ENCODE measurements at places on chromosomes 1 and 21.

DNA sequence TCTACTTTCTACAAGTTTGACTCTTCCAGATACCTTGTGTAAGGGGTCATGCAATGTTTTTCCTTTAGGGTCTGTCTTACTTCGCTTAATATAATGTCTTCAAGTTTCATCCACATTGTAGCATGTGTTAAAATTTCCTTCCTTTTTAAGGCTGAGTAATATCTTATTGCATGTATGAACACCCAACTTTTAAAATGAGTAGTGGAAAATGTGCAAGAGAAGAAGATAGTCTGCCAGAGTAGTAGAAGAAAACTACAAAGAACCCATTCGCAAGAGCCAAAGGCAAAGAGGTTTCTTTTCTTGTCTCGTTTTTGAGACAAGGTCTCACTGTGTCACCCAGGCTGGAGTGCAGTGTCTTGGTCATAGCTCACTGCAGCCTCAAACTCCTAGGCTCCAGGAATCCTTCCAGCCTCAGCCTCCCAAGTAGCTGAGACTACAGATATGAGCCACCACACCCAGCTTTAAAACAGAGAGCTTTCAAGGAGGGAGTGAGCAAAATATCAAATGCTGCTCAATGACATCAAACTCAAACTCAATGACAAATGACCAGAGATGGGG, 9.4 kb downstream of the IL23R start:
- DNase-seq: no peak

DNA sequence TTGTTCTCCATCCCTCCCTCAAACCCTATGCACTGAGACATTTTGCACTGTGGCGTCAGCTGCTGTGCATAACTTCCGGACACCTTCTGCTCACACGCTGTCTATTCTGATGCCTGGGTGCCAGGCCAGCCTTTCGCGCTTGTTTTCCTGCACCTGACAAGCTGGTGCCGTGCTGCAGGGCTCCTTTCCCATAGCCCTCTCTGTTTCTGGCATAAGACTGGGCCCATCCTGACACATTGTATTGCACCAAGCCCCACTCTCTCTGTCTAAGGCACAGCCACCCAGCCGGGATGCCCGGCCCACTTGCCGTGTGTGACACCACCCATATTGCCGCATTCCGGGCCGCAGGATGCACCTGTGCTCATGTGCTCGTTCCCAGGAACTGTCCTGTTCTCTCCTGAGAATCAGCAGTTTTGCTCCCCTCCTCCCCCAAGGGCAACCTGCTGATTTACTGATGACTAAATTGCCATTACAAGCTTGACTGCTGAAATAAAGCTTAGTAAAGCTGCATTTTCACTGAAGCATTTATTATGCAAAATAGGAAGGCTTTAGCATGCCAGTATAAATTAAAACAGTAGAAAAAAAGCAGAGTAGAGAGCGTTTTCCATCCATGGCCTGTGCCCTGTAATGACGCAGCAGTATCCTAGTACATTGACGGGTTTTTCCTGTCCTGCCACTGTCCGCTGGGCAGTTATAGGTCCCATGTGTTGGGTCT, 88.0 kb downstream of the CD247 start:
- peak; percentile 37 for DNase-seq

- DNase-seq: no peak
Observed at GRCh38 chr1:25758466-25759070, 41.4 kb upstream of the SELENON start.

DNA sequence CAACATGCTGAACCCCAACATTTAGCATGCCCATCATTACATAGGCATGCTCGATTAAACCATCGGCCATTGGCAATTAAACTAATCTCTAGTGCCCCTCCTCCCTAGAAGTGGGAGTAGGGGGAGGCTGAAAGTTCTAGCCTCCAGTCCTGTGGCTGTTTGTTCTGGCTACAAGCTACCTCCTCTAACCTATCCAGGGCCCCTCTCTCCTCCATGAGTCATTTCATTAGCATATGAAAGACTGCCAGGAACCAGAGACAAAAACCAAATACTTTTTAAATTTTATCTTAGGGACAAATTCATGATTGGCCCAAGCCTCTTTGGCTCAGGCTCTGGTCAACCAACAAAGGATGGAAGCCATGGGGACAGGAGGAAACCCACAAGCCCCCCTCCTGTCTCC, 231.1 kb downstream of the CACNA1E start:
- DNase-seq: no peak

GRCh38 chr1:67941746-67942145, 108.5 kb upstream of the GNG12 start:
- no peak for DNase-seq

- no peak for DNase-seq
Observed at GRCh38 chr1:233151861-233152260, 143.7 kb downstream of the PCNX2 start.

DNA sequence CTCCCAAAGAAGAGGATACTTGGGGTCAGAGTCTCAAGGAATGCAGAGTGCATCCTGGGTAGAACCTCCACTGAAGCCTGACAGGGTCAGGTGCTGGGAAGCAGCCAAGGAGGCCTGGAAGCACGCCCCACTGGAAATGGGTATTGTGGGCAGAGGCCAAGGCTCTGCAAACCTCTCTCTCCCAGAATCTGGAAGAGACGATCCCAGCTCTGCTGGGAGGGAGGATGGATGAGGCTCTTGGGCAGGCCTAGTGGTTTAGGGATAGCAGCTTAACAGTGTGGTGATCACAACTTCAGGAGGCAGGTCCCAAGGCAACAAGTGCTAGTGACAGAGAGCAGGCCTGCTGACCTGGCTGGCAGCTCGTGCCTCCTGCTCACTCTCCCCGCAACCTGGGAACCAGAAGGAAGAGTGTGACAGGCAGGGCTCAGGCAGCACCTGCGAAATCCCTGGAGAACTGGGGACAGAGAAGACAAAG, 641.0 kb downstream of the PLPP3 start:
- no peak for DNase-seq

DNA sequence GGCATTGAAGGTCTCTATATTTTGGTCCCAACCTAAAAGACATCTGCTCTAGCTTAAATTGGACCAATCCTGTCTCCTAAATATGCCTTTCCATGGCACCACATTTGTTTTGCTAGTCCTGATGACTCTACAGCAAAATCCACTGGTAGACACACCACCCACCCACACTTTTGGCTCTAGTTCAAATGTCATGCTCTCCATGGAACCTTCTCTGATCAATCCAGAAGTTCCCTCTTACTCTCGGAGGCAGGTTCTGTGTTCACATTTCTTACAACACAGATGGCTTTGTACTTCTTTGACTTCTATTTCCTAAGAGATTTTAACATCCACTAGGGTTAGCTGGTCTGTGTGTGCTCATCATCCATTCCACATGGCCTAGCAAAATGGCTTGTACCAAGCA, 151.3 kb downstream of the APP start:
- DNase-seq: no peak

DNA sequence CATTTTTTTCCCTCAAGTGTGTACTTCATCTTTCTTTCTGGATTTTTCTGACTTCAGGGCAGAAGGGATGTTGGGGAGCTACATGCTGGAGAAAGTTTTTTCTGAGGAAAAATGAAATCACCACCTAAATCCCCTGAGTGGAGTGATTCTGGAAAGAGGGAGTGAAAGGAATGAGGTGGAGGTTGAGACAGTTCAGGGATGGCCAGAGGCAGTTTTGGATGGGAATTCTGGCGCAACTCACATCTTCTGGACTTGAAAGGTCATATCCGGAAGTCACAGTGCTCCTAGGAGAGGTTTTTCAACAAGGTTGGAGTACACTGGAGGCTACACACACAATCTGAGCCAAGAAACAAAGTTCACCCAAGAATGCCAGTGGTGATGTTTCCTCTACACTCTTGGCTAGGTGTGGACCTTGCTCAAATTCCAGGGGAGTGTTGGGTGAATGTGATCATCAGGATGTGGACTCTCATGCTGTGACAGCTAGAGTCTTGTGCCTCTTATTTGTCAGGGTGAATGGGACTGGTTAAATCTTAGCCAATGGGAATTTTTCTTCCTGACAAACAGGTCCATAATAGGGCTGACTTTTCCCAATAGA, 161.5 kb downstream of the HLX start:
- no peak for DNase-seq

DNA sequence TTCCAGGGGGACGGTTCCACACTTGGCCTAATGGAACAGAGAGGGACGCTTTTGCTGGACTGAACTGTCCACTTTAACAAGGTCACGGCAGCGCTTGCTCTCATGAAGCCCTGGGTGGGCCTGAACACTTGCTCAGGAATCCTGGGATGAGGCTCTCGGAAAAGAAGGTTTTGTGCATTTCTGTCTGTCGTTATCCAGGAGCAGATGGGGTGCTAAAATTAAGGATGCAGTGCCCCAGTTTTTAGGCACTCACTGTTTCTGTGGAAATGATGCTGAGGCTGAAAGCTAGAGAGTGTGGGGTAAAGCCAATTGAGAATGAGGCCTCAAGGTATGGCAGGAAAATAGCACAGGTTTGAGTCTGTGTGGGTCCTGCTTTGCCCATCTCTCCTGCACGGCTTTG, 111.0 kb downstream of the DAB1 start:
- DNase-seq: no peak

- DNase-seq: no peak
Observed at GRCh38 chr1:72442262-72442661, 159.9 kb upstream of the NEGR1 start.

GRCh38 chr1:6271554-6271953, 10.7 kb upstream of the GPR153 start:
- DNase-seq: no peak

DNA sequence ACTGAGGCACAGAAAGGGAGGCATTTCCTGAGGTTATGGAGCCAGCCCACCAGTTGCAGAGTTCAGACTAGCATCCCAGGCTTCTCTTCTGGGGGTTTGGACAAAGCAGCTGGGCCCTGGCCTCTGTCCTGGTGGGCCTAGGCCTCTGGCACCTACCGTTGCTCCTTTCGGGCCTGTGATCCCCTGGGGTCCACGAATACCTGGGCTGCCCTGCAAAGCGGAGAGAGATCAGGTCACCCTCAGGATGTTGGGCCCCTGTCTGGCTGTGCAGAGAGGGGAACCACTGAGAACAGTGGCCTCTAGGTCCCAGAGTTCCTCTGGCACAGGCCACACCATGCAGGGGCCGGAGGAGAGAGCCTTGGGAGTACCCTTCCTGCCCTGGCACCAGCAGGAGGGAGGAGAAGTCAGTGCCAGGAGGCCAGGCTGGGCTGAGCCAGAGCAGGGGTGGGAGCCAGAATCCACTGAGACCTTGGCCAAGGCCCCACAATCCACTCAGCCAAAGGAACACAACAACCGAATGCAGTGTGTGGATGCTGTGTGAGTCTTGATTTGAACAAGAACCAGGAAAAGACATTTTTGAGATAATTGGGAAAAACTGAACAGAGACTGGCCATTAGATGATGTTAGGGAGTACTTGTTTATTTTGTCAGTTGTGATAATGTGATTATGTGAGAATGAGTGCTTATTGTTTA, 8.9 kb downstream of the COL9A2 start:
- no peak for DNase-seq

DNA sequence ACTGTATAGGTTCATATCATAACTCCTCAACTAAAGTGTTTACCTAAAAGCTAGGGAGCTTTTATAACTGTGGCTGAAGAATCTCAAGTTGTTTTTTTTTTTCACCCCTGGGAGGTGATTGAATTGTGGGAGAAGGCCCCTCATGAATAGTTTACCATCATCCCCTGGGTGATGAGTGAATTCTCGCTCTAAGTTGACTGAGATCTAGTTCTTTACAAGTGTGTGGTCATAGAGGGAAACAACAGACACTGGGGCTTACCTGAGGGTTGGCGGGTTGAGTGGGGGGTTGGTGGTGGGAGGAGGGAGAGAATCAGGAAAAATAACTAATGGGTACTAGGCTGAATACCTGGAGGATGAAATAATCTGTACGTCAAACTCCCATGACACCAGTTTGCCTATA, 7.9 kb upstream of the ZSCAN20 start:
- DNase-seq: no peak

DNA sequence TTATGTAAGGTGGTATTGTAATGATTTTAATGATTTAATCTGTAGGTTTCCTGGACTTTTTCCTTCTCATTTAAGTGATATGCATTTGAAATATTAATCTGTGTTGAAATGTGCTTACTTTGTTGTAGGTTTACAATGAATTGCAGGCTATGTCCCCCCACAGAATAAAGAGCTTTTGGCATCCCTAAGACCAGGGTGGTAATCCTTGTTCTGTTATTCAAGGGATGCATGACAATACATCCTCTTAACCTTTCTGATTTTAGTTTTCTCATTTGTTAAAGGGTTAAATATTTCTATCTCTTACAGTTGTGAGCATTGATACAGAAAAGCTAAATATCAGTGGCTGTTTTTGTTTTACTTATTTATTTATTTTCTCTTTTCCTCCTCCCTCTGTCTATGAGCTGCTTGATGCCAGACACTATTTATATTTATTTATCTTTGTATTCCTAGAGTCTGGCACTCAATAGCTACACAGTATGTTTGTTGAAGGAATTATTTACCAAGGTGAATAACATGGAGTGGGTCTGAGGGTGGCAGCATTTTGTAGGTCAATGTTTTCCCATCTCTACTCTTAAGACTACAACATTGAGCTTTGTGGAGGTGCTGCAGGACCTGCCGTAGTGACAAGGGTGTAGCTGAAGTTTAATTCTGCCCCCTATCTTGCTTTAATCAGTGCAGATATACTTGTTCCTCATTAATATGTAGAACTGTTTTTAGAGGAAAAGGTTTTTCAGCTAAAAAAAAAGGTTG, 19.9 kb upstream of the ADGRL2 start:
- DNase-seq: no peak

GRCh38 chr1:94805912-94806311, 14.2 kb upstream of the SLC44A3 start:
- peak; percentile 45 for DNase-seq

- no peak for DNase-seq
Observed at GRCh38 chr21:39502631-39503030, 50.9 kb downstream of the SH3BGR start.

DNA sequence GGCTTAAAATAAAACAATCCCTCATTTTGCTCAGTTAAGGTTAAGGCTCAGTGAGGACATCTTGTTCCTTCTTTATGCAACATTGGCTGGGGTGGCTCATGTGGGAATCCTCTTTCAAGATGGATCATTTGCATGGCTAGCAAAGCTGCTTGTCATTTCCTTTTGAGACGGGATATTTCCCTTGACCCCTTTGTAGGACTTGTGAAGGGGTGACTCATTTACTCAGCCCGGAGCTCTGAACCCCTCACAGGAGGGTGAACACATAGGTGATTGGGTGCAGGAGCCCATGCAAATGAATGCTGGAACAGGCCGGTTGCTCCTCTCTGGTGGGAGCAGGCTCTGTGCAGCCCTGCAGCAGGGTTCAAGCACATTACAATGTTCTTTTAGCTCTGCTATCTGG, 15.8 kb upstream of the C8A start:
- DNase-seq: no peak

DNA sequence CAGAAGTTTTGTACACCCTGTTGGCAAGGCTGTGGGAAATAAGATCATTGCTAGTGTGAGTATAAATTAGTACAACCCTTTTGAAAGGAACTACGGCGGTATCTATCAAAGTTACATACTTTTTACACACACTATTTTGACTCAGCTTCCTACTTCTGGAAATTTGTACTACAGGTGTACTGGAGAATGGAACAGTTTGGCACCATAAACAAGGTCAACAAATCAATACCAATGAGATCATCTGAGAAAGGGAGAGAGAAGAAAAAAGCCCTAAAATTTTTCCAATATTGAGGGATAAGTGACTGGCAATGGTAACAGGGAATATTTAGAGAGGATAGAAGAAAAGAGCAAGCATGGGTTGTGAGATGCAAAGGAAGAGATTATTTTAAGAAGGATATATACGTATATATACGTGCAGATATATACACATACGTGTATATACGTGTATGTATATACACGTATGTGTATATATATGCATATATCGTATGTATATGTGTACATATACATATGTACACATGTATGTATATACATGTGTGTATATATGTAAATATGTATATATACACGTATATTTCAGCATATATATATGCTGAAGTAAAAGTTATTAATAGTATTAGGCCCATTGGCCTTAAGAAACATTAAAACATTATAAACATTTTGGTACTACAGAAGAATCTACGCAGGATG, 27.6 kb downstream of the KLHL20 start:
- no peak for DNase-seq

All from CD4-positive, alpha-beta T cell treated with Interleukin-17A for 4 hours (primary cell).